ENCODE measurements at places on chromosomes 12 and 14. TPM values are rescaled to one million over a fixed set of nuclear protein-coding genes. Genes with fewer than 3 reads are reported as not detected.
A peak's percentile ranks its signal among the peaks of the same experiment; 100 is the strongest.

The GARIN6 gene
- polyA plus RNA-seq = not detected

DNA sequence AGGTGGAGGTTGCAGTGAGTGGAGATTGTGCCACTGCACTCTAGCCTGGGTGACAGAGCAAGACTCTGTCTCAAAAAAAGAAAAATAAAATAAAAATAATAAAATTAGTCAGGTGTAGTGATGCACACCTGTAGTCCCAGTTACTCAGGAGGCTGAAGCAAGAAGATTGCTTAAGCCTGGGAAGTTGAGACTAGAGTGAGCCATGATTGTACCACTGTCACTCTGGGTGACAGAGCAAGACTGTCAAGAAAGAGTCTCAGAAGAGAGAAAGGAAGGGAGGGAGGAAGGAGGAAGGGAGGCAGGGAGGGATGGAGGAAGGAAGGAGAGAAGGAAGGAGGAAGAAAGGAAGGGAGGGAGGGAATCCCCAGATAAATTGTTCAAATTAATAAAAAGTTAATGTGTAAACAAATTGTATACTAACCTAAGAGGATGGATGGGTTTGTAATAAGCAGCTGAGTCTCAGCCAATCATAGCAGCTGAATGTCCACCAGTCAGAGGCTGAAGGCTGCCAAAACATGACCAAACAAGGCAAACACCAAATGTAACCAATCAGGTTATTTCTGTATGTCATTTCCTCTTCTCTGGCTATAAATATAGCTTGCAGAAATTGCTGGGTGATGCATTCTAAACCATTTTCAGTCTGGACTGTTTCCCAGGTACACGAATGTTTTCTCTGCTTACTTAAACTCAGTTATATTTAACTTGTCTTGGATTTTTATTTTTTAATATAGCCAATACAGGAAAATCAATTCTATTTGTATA, 6.1 kb upstream of the CDCA4 start:
- H3K4me3 ChIP-seq = no peak overlapping the region
- peaks cover 16% of the 10 kb centered on the region for H3K27me3 ChIP-seq
- H3K36me3 ChIP-seq = no peaks in the 10 kb centered on the region
- peaks cover 5% of the 10 kb centered on the region for H3K4me1 ChIP-seq

DNA sequence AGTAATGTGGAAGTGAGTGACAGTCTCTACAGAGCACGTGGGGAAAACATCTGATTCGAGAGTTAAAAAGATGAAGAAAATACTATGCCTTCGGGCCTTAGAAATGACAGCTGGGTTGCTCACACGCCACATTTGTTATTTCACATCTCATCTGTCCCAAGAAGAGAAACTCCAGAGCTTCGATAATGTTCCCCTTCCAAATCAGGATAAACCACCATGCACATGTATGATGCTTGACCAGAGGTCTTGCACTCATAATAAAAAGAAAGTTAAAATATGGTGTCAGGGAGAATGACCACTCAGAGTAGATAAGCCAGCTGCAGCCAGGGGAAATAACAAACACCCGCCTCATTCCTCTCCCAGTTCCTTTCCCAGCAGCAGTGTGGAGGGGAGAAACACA, 34.6 kb downstream of the NIN start:
- peaks cover 46% of the 10 kb centered on the region for H3K4me1 ChIP-seq
- no peak overlapping the region for H3K27ac ChIP-seq
- H3K36me3 ChIP-seq = peaks cover 6% of the 10 kb centered on the region
- DNase-seq = no peak
- H3K4me3 ChIP-seq = no peak overlapping the region
- H3K27me3 ChIP-seq = no peaks in the 10 kb centered on the region

GRCh38 chr14:76881348-76881747, 55.1 kb downstream of the LRRC74A start:
- no peak overlapping the region for H3K4me3 ChIP-seq
- H3K36me3 ChIP-seq = no peaks in the 10 kb centered on the region
- no peak for DNase-seq
- H3K4me1 ChIP-seq = no peaks in the 10 kb centered on the region
- no peaks in the 10 kb centered on the region for H3K27me3 ChIP-seq
- H3K27ac ChIP-seq = no peak overlapping the region

The PLEKHH1 gene
- polyA plus RNA-seq = 2.5 TPM

GRCh38 chr12:93156086-93156716, 221.5 kb upstream of the NUDT4 start:
- H3K36me3 ChIP-seq = no peaks in the 10 kb centered on the region
- H3K27ac ChIP-seq = no peak overlapping the region
- H3K4me1 ChIP-seq = no peaks in the 10 kb centered on the region
- DNase-seq = no peak

The GDF3 gene
- 0.05 TPM for polyA plus RNA-seq

DNA sequence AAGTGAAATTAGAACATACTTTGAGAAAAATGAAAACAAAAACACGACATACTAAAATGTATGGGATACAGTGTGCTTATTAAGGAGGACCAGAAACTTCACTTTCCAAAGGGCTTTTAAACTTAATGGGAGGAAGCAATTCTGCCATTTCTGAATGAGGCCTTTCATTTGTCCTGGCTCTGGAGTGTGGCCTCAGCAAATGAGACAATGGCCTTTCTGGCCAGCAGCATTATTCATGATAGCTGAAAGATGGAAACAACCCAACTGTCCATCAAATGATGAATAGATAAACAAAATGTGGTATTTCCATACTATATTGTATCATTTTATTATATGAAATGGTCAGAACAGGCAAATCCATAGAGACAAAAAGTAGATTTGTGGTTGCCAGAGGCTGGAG, 338.6 kb downstream of the CEP128 start:
- H3K36me3 ChIP-seq = no peaks in the 10 kb centered on the region
- H3K4me1 ChIP-seq = no peaks in the 10 kb centered on the region
- no peak for DNase-seq
- no peaks in the 10 kb centered on the region for H3K27me3 ChIP-seq

DNA sequence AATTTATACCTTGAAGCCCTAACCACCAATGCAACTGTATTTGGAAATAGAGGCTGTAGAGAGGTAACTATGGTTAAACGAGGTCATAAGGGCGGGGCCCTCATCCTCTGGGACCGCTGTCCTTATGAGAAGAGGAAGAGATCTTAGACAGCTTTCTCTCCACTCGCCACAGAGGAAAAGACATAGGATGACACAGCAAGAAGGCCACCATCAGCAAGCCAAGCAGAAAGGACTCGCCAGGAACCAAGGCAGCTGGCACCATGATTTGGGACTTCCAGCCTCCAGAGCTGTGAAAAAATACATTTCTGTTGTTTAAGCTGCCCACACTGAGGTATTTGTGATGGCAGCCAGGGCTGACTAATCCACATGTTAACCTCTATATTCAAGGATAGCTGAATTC, 30.4 kb upstream of the BCAT1 start:
- no peaks in the 10 kb centered on the region for H3K27me3 ChIP-seq
- no peaks in the 10 kb centered on the region for H3K36me3 ChIP-seq
- H3K4me1 ChIP-seq = no peaks in the 10 kb centered on the region
- DNase-seq = no peak
- H3K4me3 ChIP-seq = no peak overlapping the region

The KIF5A gene
- 0.18 TPM for polyA plus RNA-seq

DNA sequence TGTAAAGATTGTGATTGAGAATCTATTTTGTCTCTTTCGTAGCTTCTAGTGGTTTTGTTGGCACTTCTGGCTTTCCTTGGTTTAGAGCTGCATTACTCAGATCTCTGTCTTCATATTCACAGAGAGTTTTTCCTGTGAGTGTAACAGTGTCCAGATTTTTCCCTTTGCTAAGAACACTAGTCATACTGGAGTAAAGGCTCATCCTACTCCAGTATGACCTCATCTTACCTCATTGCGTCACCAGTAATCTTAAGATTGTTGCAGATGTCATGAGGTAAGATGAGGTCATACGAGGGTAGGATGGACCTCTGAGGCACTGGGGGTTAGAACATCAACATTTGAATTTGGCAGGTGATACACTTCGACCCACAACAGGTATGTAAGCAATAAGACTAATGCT, 461.2 kb downstream of the FLRT2 start:
- no peak overlapping the region for H3K27ac ChIP-seq
- no peaks in the 10 kb centered on the region for H3K36me3 ChIP-seq
- no peak for DNase-seq
- no peaks in the 10 kb centered on the region for H3K4me1 ChIP-seq
- no peak overlapping the region for H3K4me3 ChIP-seq

The CD69 gene
- 1.1 TPM for polyA plus RNA-seq

GRCh38 chr12:26292596-26292995, 97.2 kb downstream of the SSPN start:
- no peaks in the 10 kb centered on the region for H3K36me3 ChIP-seq
- H3K4me1 ChIP-seq = peaks cover 8% of the 10 kb centered on the region
- H3K27me3 ChIP-seq = no peaks in the 10 kb centered on the region
- H3K27ac ChIP-seq = no peak overlapping the region
- DNase-seq = no peak
- H3K4me3 ChIP-seq = no peak overlapping the region

DNA sequence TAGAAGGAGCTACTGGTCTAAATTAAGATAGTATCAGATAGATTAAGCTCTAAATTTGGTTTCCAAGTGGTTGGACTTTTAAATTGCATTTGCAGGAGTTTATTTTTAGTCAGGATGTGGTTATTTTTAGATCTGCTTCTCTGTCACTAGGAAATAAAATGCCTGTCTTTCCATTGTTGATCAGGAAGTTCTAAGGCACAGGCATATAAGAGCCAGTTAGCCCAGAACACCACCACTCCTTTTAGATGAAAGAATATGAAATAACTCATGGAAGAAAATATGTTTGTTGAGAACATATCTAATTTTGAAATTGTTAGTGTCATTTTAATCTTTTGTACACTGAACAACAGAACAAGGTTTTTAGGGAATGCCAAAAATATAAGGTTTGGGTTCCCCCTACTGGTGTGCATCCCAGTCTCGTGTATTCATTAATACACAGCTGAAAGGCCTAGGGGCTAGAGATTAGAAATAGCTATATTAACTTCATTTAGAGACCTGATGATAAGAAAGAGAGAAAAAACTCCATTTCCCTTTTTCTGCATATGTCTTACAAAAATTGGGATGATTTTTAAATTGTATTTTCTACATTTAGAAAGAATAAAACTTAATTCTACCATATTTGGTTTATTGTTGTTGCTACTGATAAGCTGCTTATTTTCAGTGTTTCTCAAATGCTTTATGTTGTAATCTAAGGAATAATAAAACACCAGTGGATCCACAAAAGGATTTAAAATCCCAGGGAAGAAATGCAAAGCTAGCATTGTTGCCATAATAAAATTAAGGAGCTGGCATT, 67.2 kb downstream of the RIC8B start:
- H3K4me3 ChIP-seq = no peak overlapping the region
- no peak for DNase-seq
- no peaks in the 10 kb centered on the region for H3K27me3 ChIP-seq
- peaks cover 32% of the 10 kb centered on the region for H3K4me1 ChIP-seq
- peaks cover 30% of the 10 kb centered on the region for H3K36me3 ChIP-seq

The OTOGL gene
- polyA plus RNA-seq = 0.07 TPM

DNA sequence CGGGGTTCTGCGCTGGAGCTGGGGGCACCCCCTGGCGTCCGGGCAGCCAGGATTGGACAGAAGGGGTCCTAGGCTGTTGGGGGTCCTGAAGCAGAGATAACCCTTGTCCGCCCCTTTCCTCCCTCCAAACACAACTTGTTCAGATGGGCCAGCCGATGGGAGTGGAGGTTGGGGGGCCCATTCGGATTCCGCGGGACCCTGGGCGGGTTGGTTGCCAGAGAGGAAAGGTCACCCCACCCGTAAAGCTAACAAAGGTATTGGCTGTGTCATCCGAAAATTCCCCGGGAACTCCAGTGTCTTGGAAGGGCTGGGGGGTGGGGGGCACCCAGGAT, 1.3 kb downstream of the FAM222A start:
- peak overlapping the region; percentile 84 for H3K27ac ChIP-seq
- peak overlapping the region; percentile 76 for H3K4me3 ChIP-seq
- no peaks in the 10 kb centered on the region for H3K27me3 ChIP-seq
- peaks cover 45% of the 10 kb centered on the region for H3K4me1 ChIP-seq

- H3K4me1 ChIP-seq = no peaks in the 10 kb centered on the region
- DNase-seq = no peak
- no peak overlapping the region for H3K27ac ChIP-seq
- no peaks in the 10 kb centered on the region for H3K27me3 ChIP-seq
These were observed 956.7 kb upstream of the SEL1L start for GRCh38 chr14:82490397-82490796.

The KLRB1 gene
- polyA plus RNA-seq = 0.03 TPM

DNA sequence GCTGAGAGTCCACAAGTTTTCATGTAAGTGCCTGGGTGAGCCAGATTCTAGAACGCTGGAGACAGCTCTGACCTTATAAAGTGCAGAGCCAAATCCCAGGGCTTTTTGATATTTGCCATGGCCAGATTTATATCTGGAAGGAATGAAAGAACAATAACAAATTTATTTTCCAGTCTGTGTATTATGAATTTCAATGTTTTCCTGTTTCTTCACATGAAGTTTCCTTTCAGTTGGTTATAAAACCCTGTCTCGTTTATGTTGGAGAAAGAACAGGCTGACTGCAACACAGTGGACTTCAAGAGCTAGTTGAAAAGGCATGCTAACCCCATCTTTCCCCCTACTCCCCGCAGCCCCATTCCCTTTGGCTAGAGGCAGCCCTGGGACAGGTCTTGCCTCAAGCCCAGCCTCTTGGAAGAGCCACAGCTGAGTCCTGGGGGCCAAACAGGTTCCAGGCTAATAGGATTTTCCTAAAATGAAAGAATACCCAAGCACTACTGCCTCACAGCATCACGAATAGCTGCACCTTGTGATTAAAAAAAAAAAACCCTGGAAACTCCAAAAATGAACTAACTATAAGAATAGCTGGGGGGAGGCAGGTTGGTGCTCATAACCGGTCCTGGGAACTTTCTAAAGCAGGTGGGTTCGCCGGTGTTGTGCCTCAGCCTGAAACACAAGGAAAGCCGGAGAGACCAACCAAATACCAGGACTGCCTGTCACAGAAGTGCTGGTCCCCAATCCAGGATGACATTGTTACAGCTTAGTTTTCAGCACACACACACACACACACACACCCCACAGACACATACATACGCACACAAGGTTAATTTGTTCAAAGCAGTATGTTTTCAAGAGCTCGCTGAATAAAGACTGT, 1.5 kb downstream of the FBLN5 start:
- no peak overlapping the region for H3K27ac ChIP-seq
- H3K27me3 ChIP-seq = peaks cover 5% of the 10 kb centered on the region
- DNase-seq = no peak

GRCh38 chr14:97095269-97095668, 298.1 kb downstream of the VRK1 start:
- no peaks in the 10 kb centered on the region for H3K27me3 ChIP-seq
- no peak overlapping the region for H3K27ac ChIP-seq
- H3K4me1 ChIP-seq = no peaks in the 10 kb centered on the region

DNA sequence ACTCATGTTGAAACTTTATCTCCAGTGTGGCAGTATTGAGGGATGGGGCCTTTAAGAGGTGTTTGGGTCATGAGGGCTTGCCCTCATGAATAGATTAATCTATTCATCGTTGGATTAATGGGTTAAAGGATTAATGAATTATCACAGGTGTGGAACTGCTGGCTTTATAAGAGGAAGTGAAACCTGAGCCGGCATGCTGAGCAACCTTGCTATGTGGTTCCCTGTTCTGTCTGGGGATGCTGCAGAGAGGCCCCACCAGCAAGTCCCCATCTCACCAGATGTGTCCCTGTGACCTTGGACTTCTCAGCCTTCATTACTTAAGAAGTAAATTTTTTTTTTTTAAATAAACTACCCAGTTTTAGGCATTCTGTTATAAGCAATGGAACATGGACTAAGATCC, 109.6 kb downstream of the DYRK2 start:
- no peaks in the 10 kb centered on the region for H3K36me3 ChIP-seq
- no peak overlapping the region for H3K4me3 ChIP-seq
- H3K27me3 ChIP-seq = no peaks in the 10 kb centered on the region
- H3K4me1 ChIP-seq = peaks cover 4% of the 10 kb centered on the region
- H3K27ac ChIP-seq = no peak overlapping the region
- no peak for DNase-seq

The RIC8B gene
- 7.2 TPM for polyA plus RNA-seq

Measured in psoas muscle (tissue), 8 donors.